T1000 (cell line): ENCODE measurements at places on chromosomes 1 and 21.

- DNase-seq = no peak
Observed at GRCh38 chr1:93666613-93667384, 14.8 kb downstream of the BCAR3 start.

- DNase-seq = no peak
Observed at GRCh38 chr1:221101807-221102605, 222.8 kb downstream of the HLX start.

DNA sequence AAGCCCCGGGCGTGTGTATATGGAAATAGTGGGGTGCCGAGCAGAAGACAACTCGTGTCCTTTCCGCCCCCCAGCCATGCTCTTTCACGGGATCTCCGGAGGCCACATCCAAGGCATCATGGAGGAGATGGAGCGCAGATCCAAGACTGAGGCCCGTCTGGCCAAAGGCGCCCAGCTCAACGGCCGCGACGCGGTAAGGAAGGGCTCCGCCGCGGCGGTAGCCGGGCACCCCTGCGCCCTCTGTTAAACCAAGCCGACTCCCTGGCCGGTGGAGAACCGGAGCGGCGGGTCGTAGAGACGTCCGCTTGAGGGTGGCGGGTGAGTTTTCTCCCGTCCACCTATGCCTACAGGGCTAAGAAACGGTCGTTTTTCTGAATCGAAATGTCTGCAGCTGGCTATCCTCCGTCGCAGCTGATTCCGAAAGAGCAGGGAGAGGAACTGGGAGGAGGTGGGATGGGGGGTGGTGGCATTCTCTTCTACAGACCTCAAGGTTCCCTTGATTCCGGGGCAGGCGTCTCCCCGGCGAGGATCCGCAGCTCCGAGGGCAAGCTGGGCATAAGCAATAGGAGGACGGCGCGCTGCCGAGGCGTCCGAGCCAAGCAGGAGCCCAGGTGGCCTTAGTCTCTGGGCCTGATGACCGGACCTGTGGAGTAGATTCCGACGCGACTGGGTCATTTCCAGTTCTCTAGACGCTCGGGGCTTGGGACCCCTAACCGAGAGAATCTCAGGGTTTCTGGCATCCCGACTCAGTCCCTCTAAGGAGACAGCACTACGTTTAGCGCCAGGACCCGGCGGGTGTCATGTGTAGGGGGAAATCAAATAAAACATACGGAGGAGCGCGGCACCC, 856 bp downstream of the LHX9 start:
- peak; percentile 28 for DNase-seq

DNA sequence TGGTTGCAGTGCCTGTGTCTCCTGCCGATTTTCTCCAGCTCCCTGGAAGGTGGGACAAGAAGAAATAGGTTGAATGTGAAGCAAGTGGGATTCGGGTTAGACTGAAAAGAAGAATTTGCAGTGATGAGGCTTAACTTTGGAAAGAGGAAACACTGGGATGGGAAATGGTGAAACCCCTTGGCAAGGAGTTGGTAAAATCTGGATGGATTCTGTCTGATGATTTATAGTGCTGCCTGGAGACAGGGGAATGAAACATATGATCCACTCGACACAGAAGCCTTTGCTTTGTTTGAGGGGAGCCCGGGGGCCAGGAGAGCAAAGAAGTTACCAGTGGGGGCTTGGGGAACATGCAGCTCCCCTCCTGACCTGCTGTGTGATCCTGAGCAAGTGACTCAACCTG, 67.2 kb downstream of the UBIAD1 start:
- DNase-seq = no peak

GRCh38 chr1:7579831-7580804, 191.0 kb upstream of the VAMP3 start:
- DNase-seq = no peak

- DNase-seq = no peak
Observed at GRCh38 chr1:77672374-77672773, 10.1 kb downstream of the ZZZ3 start.

GRCh38 chr1:245298781-245299180, 144.0 kb downstream of the KIF26B start:
- no peak for DNase-seq

- no peak for DNase-seq
Observed at GRCh38 chr1:236389253-236389652, 4.8 kb upstream of the EDARADD start.

- no peak for DNase-seq
Observed at GRCh38 chr21:46111193-46111571, 13.3 kb downstream of the COL6A2 start.

DNA sequence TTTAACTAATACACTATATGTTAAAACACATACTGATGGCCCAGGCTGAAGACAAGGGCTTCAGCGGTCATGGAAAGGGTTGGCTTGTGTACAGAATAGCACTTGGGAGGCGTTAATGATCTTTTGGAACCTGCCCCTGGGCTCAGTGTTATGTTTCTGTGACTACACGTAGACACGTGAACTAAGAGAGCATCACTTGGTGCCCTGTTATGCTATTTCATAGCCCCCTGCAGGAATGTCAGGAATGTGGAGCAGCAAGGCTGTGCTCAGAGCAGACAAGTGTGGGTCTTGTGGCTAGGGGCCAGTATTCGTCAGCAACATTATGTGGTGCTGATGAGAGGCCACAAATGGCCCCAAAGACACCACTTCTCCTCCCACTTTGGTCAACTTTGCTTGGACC, 132.4 kb downstream of the MAP3K21 start:
- DNase-seq = no peak

DNA sequence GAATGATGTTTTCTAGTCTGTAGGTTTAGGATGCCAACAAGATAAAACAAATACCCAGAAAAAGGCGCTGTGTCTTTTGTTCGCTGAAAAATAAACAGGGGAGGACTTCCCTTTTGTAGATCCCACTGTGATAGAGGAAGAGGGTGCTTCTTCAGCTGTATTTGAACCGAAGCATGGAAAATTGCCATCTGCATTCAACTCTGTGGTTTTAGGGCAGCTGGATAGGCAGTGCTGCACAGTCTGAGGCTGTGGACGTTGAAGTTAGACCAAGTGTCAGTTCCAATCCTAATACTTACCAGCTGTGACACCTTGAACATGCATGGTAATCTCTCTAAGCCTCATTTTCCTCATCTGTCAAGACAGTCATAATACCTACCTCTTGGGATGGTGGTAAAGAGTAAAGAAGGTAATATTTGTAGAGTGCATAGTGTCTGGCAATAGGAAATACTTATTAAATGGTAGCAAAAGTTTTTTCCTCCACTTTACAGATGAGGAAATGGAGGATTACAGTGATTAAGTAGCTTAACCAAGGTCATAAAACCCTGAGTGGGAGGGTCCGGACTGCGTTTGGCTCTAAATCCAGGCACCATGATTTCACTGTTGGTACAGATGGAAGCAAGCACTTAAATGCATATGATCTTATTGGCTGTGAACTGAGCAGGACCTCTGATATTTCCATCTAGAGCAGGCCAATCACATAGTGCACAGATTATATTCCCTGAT, 48.5 kb downstream of the UTP25 start:
- no peak for DNase-seq

DNA sequence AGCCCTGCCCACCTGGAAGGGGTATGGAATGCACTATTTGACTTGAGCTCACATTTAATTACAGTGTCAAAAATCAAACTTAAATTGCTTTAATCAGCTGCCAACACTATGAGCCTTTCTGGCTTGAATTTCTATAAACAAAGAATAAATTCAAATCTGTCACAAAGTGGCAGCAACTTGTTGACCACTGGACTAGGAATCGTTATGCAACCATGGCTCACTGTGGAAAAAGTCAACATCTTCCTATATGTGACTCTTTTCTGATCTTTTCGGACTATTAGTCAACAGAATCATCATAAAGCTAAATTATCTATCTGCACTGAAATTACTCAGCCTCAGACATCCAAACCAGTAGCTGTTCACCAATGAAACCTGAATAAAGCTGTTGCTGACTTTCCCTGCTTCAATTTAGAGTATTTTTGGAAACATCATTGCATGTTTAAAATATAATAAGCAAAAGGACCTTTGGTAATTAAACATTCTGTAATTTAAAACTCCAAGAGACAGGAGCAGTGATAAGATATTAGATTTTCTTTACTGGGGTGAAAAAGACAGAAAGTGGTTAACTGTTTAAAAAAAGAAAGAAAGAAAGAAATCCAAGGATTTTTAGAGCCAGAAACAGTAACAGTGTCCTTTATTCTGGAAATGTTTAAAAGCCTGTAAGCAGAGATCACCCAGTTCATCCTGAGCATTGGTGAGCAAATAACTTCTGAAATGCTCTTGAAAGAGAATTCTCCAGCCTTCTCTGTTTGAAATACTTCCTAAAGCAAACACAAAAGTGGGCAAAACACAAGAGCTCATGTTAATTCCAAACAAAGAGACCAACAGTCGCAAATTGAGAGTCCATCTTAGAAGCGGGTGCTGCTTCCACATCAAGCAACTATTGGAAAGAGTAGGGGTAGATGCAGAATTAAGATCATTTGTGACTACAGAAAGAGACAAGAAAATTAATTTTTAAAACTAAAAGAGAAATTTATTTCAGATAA, 26.2 kb upstream of the ERG start:
- no peak for DNase-seq
